ENCODE measurements at places on chromosomes 3 and 15.

DNA sequence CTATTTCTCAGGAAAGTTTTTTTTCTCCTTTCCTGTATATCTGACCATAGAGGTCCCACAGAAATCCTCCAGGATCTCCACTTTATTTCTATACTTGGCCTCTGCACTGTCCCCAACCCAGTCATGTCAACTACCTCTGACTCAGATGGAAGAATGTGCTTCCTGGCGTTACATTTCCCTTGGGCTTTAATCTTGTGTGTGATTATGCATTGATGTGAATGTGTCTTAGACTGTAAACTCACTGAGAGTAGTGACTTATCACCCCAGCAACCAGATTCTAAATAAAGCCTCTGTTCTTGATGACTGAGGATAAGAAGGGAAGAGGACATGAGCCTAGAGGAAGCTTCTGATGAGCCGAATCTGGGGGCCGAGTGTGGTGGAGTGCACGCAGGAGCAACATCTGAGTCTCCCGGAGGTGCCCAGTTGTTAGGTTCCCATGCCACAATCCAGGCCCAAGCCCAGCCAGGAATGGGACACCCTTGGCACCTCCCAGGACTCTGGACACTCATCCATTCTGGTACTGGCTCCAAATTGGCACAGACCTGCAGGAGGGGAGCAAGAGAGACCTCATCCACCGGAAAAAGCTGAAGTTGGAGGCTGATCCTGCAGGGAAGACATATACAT, 32.1 kb upstream of the HEG1 start:
- no peak for DNase-seq

- no peak for DNase-seq
These were observed 65.2 kb downstream of the TPRA1 start for GRCh38 chr3:127525373-127525772.

- DNase-seq: no peak
These were observed 34.6 kb upstream of the MUC13 start for GRCh38 chr3:124969190-124969589.

GRCh38 chr3:12229146-12229851, 59.6 kb upstream of the PPARG start:
- no peak for DNase-seq

GRCh38 chr3:98930413-98930812, 28.9 kb upstream of the DCBLD2 start:
- DNase-seq: no peak

DNA sequence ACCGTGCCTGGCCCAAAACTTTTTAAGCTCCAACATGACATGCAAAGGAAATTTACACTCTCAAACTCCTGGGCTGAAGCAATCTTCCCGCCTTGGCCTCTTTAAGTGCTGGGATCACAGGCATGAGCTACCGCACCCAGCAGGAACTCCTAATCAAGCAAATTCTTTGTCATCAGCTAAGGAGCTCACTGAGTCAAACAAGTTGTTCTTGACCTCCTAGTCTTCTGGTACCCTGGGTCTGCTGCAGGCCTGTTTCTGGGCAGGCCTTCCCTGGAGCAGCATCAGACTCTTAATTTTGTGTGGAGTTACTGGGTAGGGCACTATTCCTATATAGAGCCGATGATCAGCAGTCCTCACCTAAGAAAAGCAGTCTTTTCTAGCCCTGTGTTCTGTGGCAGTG, 68.4 kb upstream of the FLNB start:
- DNase-seq: no peak

DNA sequence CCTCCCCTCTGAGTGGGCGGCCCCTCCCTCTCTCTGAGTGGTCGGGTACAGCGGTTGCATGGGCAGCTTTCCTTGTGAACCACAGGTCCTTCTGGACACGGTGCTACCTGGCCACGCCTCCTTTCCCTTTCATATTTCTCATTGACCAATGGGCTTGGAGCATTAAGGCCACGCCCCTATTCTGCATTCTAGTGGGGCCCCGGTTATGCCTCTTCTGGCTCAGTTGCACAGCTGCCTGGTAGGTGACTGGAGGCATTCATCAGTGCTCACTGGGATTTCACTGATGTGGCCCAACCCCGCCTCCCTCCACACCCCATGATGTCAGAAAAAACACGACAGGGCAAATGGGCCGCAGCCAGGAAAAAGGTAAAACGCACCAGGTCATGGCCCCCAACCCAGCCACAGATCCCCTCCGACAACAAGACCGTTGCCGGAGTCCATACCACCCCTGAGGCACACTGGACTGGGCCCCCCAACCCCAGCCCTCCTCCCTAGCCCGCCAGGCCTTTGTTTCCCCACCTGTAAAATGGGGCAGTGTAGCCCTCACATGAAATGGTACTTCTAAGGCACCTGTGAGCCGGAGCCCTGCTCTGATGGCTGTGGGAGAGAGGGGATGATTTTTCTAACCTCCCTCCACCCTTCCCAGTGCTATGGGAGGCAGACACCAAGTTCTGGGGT, 26.3 kb downstream of the NGRN start:
- DNase-seq: no peak

DNA sequence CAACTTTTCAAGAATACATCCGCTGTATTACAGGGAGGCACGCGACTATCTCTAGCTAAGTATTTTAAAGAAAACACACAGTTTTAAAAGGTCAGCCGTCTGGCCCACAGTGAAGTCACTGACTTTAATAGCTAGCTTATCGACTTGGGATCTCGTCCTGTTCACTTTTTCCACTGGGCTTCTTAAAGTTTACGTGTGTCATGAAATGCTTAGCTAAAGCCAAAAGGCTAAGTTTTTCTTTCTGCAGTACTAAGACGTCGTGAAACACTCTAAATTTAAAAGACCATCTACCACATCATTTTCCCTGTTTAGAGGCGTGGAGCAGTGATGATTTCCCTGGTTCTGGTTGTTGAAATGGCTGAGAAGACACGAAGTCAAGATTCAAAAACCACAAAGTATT, 27.1 kb downstream of the LRIG1 start:
- DNase-seq: no peak

DNA sequence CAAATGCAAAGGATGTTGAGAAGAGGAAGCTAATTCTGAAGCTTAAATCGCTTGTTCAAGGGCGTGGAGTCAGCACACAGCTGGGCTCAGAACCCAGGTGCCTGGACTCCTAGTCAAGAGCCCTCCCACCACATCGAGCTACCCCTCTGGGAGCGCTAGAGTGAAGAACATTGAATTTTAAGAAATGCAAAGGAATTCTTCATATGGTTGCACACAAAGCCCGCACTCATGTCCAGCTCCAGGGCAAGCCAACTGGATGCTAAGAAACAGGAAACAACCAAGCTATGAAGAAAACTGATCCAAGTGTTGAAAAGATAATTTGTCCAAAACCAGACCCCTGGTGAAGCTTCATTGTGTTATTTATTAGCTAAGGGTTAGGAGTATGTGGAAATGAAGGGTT, 122.3 kb downstream of the ALDH1A2 start:
- DNase-seq: no peak
